ENCODE measurements at places on chromosomes 12 and 14. TPM values are rescaled to one million over a fixed set of nuclear protein-coding genes. Genes with fewer than 3 reads are reported as not detected.

Gene GYS2
- polyA plus RNA-seq = not detected

Gene JAG2
- polyA plus RNA-seq = 21.1 TPM

Gene THTPA
- 45.2 TPM for polyA plus RNA-seq

Gene LRTM2
- not detected for polyA plus RNA-seq

Gene ZBTB42
- 7.6 TPM for polyA plus RNA-seq

Gene ABCB9
- polyA plus RNA-seq = 5.2 TPM

Gene EPYC
- not detected for polyA plus RNA-seq

Gene ARPC3
- 228 TPM for polyA plus RNA-seq

Gene NINJ2
- 2.3 TPM for polyA plus RNA-seq

Gene L2HGDH
- polyA plus RNA-seq = 18.3 TPM

Gene RNU4-1
- not detected for polyA plus RNA-seq

Gene GLI1
- polyA plus RNA-seq = not detected

Gene ARHGAP9
- not detected for polyA plus RNA-seq

Gene CDKL1
- polyA plus RNA-seq = 2.5 TPM

Gene MANSC1
- 5.3 TPM for polyA plus RNA-seq

Gene KCNJ8
- 9.4 TPM for polyA plus RNA-seq

Gene VWF
- polyA plus RNA-seq = not detected

Gene FAIM2
- polyA plus RNA-seq = not detected

Gene TAS2R19
- not detected for polyA plus RNA-seq

Gene PCED1B
- 0.45 TPM for polyA plus RNA-seq

Gene NANOG
- 0.24 TPM for polyA plus RNA-seq

Gene NEUROD4
- polyA plus RNA-seq = not detected

Gene CDC42BPB
- polyA plus RNA-seq = 21.7 TPM

Gene COL2A1
- 278 TPM for polyA plus RNA-seq

Gene A2ML1
- polyA plus RNA-seq = not detected

Gene IGF1
- polyA plus RNA-seq = not detected

Gene ARMH4
- polyA plus RNA-seq = 78.1 TPM

Gene PRPF40B
- polyA plus RNA-seq = 67.0 TPM

Gene LRCOL1
- polyA plus RNA-seq = not detected

Gene OTX2
- 0.90 TPM for polyA plus RNA-seq

Gene MAP3K9
- polyA plus RNA-seq = 5.4 TPM

Gene NYNRIN
- 30.7 TPM for polyA plus RNA-seq

Gene EVL
- 90.8 TPM for polyA plus RNA-seq

Gene CDK2
- 40.8 TPM for polyA plus RNA-seq

Gene KRT6B
- polyA plus RNA-seq = not detected

Gene LRIG3
- polyA plus RNA-seq = 14.7 TPM

Gene TMEM121
- polyA plus RNA-seq = 6.4 TPM

Gene TSPAN11
- polyA plus RNA-seq = 13.4 TPM

Gene ANKRD52
- 34.9 TPM for polyA plus RNA-seq

Gene PLEKHG3
- 19.2 TPM for polyA plus RNA-seq

Gene ZNF891
- polyA plus RNA-seq = 0.65 TPM

Gene KRT2
- not detected for polyA plus RNA-seq

Gene RHEBL1
- 0.94 TPM for polyA plus RNA-seq

Gene DHRS2
- 0.97 TPM for polyA plus RNA-seq

Gene IAPP
- not detected for polyA plus RNA-seq

Gene INHBC
- polyA plus RNA-seq = 0.11 TPM

Gene CLEC1A
- not detected for polyA plus RNA-seq

Gene TAS2R7
- polyA plus RNA-seq = not detected

Gene COCH
- polyA plus RNA-seq = 1.5 TPM

Gene AKAP3
- 5.0 TPM for polyA plus RNA-seq

Gene TSPAN9
- polyA plus RNA-seq = 17.9 TPM

Gene IL31
- polyA plus RNA-seq = not detected

Gene FAM161B
- 1.5 TPM for polyA plus RNA-seq

Gene TEX52
- not detected for polyA plus RNA-seq

Gene GDF3
- 0.35 TPM for polyA plus RNA-seq

Gene TUNAR
- polyA plus RNA-seq = 2.9 TPM

Gene DPPA3
- not detected for polyA plus RNA-seq

All from cardiac muscle cell (in vitro differentiated cells and primary cell).